Hematopoietic multipotent progenitor cell treated with erythropoietin and hydrocortisone succinate and interleukin-3 and kit ligand, for 17 days (in vitro differentiated cells): ENCODE measurements at places on chromosomes 3 and 15.

DNA sequence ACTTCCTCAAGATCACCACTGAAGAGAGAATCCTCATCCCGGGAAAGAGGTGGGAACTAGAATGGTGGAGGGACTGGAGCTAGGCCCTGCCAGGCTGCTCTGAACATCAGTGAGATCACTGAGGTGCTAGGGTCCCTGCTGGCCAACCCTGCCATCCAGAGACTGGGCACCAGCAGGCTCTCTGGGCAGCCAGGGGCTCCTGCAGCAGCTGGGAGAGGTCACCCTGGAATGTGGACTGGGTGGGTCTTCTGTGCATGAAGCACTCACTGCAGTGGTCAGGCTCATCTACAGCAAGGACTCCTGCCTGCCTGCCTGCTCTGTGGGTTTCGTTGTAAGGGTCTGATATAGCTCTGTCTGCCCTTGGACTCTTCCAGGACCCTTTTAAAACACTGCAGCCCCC is 24.9 kb downstream of the ALS2CL start:
- no peak for DNase-seq

GRCh38 chr3:155738580-155739076 is 6.2 kb downstream of the PLCH1 start:
- no peak for DNase-seq

- no peak for DNase-seq
These were observed 37.7 kb upstream of the POLG start for GRCh38 chr15:89372069-89372935.

- DNase-seq, result peak; percentile 10
These were observed 250.1 kb upstream of the HES1 start for GRCh38 chr3:193885832-193886231.

GRCh38 chr15:67170143-67170925 is 84.1 kb downstream of the AAGAB start:
- DNase-seq, result no peak

- no peak for DNase-seq
These were observed 19.9 kb upstream of the LRRC2 start for GRCh38 chr3:46585799-46586693.

GRCh38 chr3:123025642-123026521 is 1.7 kb downstream of the SEMA5B start:
- no peak for DNase-seq

DNA sequence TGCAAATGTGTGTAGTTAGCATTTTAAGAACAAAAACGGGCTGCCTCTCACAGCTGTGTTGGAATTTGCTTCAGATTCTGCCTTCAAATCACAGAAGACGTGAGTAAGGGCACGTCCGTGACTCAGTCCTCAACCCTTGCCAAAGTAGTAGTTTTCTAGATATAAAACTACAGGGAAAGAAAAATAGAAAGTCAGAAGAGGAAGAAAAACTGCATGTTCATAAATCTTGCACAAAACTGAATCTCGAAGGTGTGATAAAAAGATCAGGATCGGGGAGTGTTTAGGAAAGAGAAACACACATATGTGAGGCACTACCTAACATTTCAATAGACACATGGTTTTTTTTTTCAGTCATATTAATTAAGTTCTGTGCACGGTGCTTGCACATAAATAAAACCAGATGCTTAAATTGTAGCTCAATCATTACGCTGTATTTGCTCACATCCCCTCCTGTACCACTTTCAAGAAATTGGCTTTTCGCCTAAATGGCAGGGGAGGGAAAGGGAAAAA is 71.7 kb downstream of the P3H2 start:
- no peak for DNase-seq

DNA sequence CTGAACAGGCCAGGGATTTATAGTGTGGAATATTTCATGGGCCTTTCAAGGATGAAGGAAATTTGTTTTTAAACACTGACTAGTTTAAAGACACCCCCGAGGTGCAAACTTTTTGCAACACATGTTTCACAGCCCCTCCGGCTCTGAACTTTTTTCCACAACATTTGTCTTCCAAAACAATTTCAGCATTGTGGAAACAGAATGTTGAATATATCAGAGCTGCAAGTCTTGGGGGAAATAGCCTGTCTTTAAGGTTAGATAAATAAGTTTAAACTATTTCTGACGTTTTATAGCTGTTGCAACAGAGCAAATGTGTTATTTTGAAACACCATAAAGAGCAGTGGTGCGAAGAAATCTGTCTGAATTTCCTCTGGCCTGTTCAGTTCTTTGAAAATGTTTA is 229.2 kb upstream of the GOLGA6L4 start:
- DNase-seq, result no peak

GRCh38 chr15:76664895-76665294 is 240.2 kb downstream of the SCAPER start:
- DNase-seq, result no peak

DNA sequence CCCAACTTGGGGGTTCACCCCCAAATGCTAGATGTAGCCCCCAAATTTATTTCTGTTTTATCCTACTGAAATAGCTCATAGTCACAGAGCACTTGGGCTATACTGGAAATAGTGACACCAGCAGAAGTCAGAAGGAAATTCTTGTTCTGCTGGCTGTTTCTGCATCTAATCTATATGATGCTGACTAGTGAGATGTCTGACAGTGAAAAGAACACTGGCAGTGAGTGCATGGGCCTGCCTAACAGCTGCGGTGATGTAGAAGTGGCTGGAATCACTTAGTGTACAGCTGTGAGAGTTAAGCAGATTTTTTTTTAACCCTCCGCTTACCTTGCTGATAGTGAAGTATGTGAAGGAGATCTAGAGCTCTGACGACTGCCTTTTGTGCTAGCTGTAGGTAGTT is 14.0 kb downstream of the TTC14 start:
- no peak for DNase-seq

GRCh38 chr3:50455161-50456018 is 48.0 kb downstream of the CACNA2D2 start:
- DNase-seq, result no peak

DNA sequence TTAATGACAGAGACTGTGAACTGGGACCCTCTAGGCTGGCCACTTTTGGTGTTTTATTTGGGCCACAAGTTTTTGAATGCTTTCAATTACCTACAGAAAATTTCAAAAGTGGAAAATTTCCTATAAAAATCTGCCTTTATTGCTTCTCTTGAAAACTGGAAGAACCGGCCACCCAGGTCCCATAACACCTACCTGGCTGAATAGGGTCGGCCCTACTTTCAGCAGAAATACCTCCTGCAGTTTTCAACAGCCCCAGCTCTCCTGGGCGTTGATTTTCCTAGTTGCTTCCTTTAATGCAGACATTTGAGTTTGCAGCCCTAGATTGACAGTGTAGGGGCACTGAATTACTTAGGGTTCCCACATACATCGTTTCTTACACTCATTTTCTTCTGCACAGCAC is 719 bp upstream of the SRPRB start:
- no peak for DNase-seq

- peak; percentile 81 for DNase-seq
These were observed 10.0 kb downstream of the BHLHE40 start for GRCh38 chr3:4988983-4989834.

GRCh38 chr3:13069495-13069894 is 3.7 kb downstream of the IQSEC1 start:
- DNase-seq, result no peak

DNA sequence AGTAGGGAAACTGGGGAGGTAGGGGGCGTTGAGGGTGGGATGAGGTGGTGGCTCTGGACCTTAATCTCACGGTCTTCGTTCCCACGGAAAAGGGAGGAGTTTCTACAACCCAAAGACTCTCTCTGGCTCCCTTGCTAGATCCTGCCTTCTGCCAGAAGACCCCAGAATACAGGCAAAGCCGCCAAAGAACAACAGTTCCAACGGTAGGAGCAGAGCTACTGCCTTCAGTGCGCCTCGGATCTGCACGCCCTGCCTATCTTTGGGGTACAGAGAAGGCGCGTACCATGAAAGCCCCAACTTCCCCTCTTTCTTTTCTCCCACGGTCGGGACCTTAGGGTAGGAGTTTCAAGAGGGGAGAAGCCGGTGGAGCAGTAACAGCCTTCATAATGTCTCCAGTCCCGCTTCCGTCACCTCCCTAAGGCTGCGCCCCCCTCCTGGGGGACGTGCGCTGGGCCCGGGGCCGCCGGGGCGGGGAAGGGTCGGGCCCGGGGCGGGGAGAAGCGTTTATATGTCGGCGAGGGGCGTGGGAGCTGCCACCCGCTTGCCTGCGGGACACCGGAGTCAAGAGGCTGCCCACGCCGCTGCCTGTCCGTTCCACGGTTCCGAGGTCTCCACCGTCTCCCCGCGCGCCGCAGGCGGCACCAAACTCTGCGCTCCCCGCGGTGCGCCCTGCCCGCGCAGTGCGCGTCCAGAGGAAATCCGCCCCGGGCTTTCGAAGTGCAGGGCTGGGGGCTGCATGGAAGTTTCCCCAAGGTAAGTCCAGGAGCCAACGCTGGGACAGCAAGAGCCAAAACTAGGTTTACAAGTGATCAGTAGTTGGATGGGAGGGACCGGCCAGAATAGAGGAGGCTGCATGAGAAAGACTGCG is at the start of gene COL6A6:
Gene COL6A6 (plus strand): TSS at position 533 of the 868 bp plus-strand sequence. CDS start 43,188 bp downstream, outside the sequence.
- DNase-seq, result no peak

- DNase-seq, result no peak
These were observed 23.0 kb downstream of the BUB1B start for GRCh38 chr15:40183636-40184463.

DNA sequence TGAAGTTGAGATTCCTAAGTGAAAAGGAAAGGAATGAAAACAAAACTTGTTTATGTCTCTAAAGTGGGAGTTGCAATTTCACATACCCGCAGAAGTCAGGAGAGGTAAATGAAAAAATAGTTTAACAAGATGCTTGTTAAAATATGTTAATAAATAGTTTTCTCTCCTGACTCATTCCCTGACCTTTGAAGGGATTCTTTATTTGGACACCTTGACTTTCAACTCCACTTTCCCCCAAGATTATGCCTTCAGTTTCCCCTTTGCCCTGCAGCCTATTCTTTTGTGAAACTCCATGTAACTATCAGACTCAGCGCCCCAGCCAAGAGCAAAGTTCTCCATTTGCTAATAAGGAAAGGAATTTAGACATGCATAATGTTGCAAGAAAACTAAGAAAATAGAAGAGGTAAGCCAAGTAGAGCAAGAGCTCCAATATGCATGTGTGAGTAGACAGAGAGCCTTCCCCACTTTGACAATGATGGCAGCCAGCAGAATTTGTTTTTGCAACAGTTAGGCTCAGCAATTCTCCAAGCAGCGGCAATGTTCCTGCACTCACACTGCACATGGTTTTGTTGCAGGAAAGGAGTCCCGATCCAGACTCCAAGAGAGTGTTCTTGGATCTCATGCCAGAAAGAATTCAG is 61.2 kb downstream of the CD200 start:
- no peak for DNase-seq

DNA sequence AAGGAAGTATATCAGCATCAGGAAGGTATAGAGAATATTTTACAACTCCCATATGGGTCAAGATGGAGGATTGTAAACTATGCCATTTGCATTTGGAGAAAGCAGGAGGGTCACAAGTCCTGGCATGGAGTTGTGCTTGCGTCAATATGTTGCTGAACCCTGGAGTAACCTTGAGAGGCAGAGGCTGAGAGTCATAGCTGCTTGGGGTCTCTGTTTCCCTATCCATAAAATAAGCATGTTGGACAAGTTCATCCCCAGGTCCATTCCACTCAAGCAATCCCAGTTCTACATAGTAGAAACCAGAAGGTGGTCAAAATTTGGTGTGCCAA is 273.6 kb downstream of the MECOM start:
- no peak for DNase-seq
